ENCODE measurements at places on chromosomes 6 and 20. TPM values are rescaled to one million over a fixed set of nuclear protein-coding genes. Genes with fewer than 3 reads are reported as not detected.

- no peak overlapping the region for H3K4me3 ChIP-seq
- no peaks in the 10 kb centered on the region for H3K36me3 ChIP-seq
- no peaks in the 10 kb centered on the region for H3K27me3 ChIP-seq
- H3K27ac ChIP-seq = peak overlapping the region; percentile 93
- H3K4me1 ChIP-seq = peaks cover 94% of the 10 kb centered on the region
- DNase-seq = no peak
Observed at GRCh38 chr20:47330933-47331708, 25.4 kb downstream of the ZMYND8 start.

DNA sequence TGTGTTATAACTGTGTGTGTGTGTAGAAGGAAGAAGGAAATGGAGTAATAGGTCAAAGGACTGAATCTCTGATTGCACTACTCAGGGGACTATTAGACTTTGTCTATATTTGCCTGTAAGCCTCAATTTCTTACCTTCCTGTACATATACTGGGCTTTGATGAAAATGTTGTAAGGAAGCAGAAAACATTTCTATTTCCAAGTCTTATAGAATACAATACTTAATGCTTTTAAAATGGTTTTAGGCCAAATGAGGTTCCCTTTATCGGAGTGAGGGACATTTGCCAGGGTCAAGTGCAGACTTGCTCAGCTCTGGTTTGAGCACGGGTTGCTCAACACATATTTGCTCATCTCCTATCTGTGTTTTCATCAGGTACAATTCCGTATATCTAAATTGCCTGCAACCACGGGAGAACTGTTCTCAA, 28.3 kb downstream of the MEP1A start:
- H3K4me1 ChIP-seq = no peaks in the 10 kb centered on the region
- no peaks in the 10 kb centered on the region for H3K36me3 ChIP-seq
- H3K27me3 ChIP-seq = no peaks in the 10 kb centered on the region

DNA sequence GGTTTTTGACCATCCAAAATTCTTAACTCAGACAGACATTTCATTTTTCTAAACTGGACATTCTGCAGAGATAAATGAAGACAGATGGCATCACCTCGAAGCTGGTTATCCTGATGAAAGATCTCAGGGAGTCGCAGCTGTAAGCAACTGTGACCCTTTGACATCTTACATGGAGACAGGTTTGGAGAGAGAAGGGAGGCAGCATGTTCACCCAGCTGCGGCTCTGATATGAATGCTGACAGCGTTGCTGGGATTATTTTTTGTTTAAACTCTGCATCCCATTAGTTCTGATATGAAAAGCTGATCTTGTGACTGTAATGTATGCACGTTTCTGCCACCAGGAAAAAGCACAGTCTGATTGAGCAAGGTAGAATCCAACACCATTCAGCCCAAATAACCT, 89.4 kb downstream of the C6orf118 start:
- no peak overlapping the region for H3K27ac ChIP-seq
- no peak overlapping the region for H3K4me3 ChIP-seq
- H3K4me1 ChIP-seq = no peaks in the 10 kb centered on the region
- H3K27me3 ChIP-seq = no peaks in the 10 kb centered on the region

The SIRPA gene
- total RNA-seq = 16.3 TPM

DNA sequence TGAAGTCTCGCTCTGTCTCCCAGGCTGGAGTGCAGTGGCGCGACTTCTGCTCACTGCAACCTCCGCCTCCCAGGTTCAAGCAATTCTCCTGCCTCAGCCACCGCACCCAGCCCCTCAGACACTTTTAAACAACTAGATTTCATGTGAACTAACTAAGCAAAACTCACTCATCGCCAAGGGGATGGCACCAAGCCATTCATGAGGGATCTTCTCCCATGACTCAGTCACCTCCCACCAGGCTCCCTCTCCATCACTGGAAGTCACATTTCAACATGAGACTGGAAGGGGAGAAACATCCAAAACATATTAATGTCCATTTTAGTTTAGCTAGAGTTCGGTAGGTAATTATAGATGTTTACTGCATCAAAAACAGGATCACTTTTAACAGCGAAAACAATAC, 95.9 kb upstream of the PRL start:
- DNase-seq = no peak
- H3K4me3 ChIP-seq = no peak overlapping the region
- no peak overlapping the region for H3K27ac ChIP-seq

The MTFR2 gene
- total RNA-seq = 0.36 TPM

GRCh38 chr6:150377211-150377781, 8.5 kb downstream of the IYD start:
- no peaks in the 10 kb centered on the region for H3K4me1 ChIP-seq
- H3K27me3 ChIP-seq = no peaks in the 10 kb centered on the region
- DNase-seq = no peak
- no peak overlapping the region for H3K27ac ChIP-seq

Data from sigmoid colon (tissue), 7 donors.